Uterus (tissue), 4 donors: ENCODE measurements at places on chromosomes 4 and X. TPM values are rescaled to one million over a fixed set of nuclear protein-coding genes. Genes with fewer than 3 reads are reported as not detected.

The MAGEA12 gene
- not detected for total RNA-seq

The GRIA2 gene
- 64.5 TPM for total RNA-seq

DNA sequence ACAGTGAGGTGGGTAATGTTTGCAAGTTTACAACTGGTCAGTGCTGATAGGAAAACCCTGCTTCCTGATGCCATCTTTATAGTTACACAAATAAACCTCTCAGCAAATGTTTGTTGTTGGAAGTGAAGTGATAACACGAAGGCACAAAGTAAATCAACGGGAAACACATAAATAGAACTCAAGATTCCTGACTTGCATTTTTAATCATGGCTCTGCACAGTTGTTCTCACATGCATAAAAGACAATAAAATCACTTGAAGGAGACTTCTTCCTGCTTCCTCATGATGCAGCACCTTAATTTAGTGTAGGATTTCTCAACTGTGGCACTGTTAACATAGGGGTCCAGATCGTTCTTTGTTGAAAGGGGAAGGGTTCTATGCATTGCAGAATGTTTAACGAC, 907.7 kb downstream of the RAB28 start:
- H3K4me3 ChIP-seq = no peak overlapping the region
- no peaks in the 10 kb centered on the region for H3K4me1 ChIP-seq
- no peak overlapping the region for H3K27ac ChIP-seq
- DNase-seq = no peak
- no peaks in the 10 kb centered on the region for H3K27me3 ChIP-seq

DNA sequence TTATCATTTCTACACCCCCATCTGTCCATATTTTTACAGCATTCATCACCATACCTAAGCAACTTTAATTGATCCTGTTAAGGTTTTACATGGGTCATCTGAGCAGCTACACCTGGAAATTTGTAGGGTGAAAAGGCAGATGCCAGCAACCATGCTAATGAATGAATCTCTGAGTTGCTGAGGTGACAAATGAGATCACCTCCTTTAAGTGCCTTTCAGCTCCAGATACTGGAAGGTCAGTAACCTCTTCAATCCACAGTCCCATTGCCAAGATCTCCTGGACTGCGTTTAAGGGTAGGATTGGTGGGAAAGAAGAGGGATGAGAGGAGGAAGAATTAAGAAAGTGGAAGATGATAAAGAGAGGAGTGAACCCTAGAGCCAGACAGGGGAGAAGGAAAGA, 8.5 kb upstream of the BMP3 start:
- no peak overlapping the region for H3K27ac ChIP-seq
- H3K4me1 ChIP-seq = no peaks in the 10 kb centered on the region
- no peak for DNase-seq

The HERC5 gene
- 7.4 TPM for total RNA-seq

- H3K27me3 ChIP-seq = no peaks in the 10 kb centered on the region
- no peak for DNase-seq
- no peaks in the 10 kb centered on the region for H3K4me1 ChIP-seq
Observed at GRCh38 chr4:99166544-99166943, 22.4 kb upstream of the ADH4 start.

GRCh38 chrX:69136546-69137331, 28.5 kb downstream of the PJA1 start:
- H3K27ac ChIP-seq = peak overlapping the region; percentile 76
- DNase-seq = peak; percentile 52
- peaks cover 4% of the 10 kb centered on the region for H3K4me1 ChIP-seq
- no peaks in the 10 kb centered on the region for H3K36me3 ChIP-seq
- peak overlapping the region; percentile 13 for H3K4me3 ChIP-seq

GRCh38 chrX:41542135-41542534, 95.0 kb downstream of the NYX start:
- H3K27ac ChIP-seq = no peak overlapping the region

- no peak overlapping the region for H3K4me3 ChIP-seq
- no peak for DNase-seq
- no peaks in the 10 kb centered on the region for H3K4me1 ChIP-seq
- no peaks in the 10 kb centered on the region for H3K36me3 ChIP-seq
- H3K27ac ChIP-seq = no peak overlapping the region
- H3K27me3 ChIP-seq = no peaks in the 10 kb centered on the region
Observed at GRCh38 chr4:154953691-154954090, 172.6 kb downstream of the RBM46 start.

The TCP11X2 gene
- total RNA-seq = not detected

- H3K4me3 ChIP-seq = no peak overlapping the region
- no peaks in the 10 kb centered on the region for H3K27me3 ChIP-seq
Observed at GRCh38 chrX:130626521-130626920, 224.7 kb downstream of the RBMX2 start.
